ENCODE measurements at places on chromosomes 12 and 14. TPM values are rescaled to one million over a fixed set of nuclear protein-coding genes. Genes with fewer than 3 reads are reported as not detected.

The ZNF605 gene
- 4.5 TPM for total RNA-seq

The MYO1A gene
- total RNA-seq = not detected

The INSM2 gene
- total RNA-seq = not detected

The DTD2 gene
- total RNA-seq = 26.0 TPM

The C12orf54 gene
- total RNA-seq = not detected

The TOMM20L gene
- not detected for total RNA-seq

The AKAP5 gene
- total RNA-seq = 0.36 TPM

The NTN4 gene
- 71.1 TPM for total RNA-seq

The RERGL gene
- total RNA-seq = not detected

The CLEC1A gene
- total RNA-seq = not detected

The GPR68 gene
- 2.3 TPM for total RNA-seq

The AQP2 gene
- total RNA-seq = not detected

The GLT8D2 gene
- 24.3 TPM for total RNA-seq

The SLC25A21 gene
- 0.18 TPM for total RNA-seq

The FAM90A1 gene
- not detected for total RNA-seq

The LTB4R2 gene
- 2.1 TPM for total RNA-seq

The CISTR gene
- total RNA-seq = not detected

The SYNDIG1L gene
- not detected for total RNA-seq

The TDRD9 gene
- 1.8 TPM for total RNA-seq

The KLRD1 gene
- total RNA-seq = not detected

The TMEM132C gene
- 8.7 TPM for total RNA-seq

The TAS2R43 gene
- total RNA-seq = not detected

All from cardiac atrium fibroblast (primary cell).